AG09309 (cell line): ENCODE measurements at places on chromosomes 13 and 19.

- no peak for DNase-seq
Observed at GRCh38 chr19:47405854-47406417, 13.4 kb downstream of the MEIS3 start.

DNA sequence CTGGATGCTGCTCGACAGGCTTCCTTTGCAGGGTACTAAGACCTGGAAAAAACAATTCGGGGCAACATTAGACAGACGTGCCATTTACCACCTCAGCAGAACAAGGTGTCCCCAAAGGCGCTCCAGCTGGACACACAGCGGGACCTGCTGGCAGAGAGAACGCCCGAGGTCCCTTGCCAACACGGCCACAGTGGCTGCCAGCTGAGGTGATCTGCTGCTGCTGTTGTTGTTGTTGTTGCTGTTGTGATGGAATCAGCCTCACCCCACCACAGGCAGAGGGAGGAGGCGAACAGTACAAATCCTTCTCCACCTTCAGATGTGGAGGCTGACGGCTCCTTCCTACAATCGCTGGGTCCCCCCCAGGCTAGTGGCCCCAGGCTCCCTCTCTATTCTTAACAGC lies 25.2 kb downstream of the ANKRD27 start:
- no peak for DNase-seq

- DNase-seq, result no peak
Observed at GRCh38 chr13:85419611-85420010, 379.6 kb downstream of the SLITRK6 start.

DNA sequence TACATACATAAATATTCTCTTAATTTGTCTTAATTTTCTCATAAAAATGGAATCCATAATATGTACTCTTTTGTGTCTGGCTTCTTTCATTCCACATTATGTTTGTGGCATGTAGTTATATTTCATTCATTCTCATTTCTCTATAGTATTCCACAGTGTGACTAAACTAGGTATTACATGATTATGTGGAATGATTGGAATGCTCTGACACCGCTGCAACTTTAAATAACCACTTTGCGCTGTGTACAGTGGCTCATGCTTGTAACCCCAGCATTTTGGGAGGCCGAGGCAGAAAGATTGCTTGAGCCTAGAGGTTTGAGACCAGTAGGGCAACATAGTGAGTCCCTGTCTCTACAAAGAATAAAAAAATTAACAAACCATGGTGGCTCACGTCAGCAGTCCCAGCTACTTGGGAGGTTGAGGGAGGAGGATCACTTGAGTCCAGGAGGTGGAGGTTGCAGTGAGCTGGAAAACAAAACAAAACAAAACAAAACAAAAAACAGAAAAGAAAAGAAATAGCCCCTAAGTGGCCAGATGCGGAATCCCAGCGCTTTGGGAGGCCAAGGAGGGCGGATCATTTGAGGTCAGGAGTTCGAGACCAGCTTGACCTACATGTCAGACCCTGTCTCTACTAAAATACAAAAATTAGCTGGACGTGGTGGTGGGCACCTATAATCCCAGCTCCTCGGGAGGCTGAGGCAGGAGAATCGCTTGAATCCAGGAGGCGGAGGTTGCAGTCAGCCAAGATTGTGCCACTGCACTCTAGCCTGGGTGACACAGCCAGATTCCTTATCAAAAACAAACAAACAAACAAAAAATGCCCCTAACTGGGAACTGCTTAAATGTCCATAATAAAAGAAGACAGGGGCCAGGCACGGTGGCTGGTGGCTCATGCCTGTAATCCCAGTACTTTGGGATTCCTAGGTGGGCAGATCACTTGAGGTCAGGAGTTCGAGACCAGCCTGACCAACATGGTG lies 8.0 kb upstream of the SAE1 start:
- no peak for DNase-seq

DNA sequence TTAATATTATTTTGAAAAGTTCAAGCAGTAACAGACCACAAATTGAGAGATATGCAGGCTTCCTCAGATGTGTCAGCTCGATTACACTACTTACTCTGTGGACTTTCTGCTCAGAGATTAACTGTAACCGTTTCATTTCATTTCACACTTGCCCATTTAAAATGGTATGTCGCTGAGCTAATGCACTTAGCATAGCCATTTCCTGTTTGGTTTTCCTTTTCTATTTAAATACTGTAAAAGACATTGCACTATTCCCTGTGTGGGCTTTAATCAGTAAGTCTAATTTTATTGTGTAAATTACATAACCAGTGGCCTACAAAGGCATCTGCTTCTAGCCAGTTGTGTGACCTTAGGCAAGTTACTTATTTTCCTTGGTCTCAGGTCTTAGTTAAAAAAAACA lies 237.6 kb downstream of the LACC1 start:
- DNase-seq, result no peak

- no peak for DNase-seq
Observed at GRCh38 chr13:106163426-106163825, 372.0 kb downstream of the EFNB2 start.

GRCh38 chr13:71862459-71862943 lies 4.5 kb downstream of the DACH1 start:
- no peak for DNase-seq

DNA sequence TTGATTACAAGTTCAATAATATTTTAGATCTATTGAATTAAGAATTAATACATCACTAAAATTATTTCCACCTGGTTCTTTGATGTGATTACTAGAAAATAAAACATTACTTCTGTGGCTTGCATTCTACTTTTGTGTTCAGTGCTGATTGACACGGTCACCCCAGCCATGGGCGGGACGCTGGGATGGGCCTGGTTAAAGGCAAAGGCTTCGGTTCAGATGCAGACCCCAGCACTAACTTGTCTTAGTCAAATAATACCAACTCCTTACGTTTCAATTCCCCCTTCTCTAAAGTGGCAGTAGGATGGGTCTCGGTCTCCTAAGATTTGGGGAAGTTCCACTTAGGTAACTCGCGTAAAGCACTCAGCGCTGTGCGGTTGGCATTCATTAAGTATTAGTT lies 144.9 kb downstream of the URI1 start:
- no peak for DNase-seq

DNA sequence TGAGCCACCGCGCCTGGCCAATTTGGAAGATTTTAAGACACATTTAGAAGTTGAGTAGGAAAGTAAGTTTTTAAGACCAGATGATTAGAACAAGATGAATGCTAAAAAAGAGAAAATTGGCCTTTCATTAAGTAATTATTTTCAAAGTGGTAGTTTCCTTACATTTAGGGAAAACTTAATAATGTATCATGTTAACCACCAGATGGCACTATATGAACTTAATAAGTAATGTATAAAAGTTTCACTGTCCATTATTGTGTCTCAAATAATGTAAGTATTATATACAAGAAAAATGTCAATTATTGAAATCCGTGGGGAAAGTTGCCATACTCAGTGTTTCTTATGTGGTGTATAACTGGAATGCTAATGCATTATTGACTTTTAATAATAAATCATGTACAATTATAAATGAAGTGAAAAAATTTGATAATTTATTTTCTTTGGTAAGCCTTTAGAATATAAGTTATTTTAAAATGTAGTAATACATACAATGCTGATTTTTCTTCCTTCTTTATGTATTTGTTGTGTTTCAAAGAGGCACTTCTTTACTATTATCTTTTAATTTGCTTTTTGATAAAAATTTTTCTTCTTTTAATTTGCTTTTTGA lies 29.2 kb downstream of the COG6 start:
- no peak for DNase-seq

GRCh38 chr13:28301839-28302238 lies 163.5 kb downstream of the PAN3 start:
- DNase-seq, result no peak

DNA sequence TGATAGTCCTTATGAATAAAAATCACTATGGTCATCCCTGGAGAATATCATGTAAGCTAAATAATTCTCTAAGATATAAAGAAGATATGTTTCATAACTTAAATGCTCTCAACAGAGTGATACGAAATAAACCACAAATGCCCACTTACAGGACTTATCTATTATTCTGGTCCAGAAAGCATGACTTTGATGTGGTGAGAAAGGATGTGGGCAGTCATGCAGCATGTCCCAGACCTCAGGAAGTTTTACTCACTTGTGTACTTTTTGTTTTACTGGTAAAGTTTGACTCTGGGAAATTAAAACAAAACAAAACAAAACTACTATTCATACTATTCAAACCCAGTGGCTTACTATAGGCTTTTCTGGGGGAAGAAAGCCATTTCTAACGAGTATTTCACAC lies 483.2 kb upstream of the SLITRK6 start:
- no peak for DNase-seq

DNA sequence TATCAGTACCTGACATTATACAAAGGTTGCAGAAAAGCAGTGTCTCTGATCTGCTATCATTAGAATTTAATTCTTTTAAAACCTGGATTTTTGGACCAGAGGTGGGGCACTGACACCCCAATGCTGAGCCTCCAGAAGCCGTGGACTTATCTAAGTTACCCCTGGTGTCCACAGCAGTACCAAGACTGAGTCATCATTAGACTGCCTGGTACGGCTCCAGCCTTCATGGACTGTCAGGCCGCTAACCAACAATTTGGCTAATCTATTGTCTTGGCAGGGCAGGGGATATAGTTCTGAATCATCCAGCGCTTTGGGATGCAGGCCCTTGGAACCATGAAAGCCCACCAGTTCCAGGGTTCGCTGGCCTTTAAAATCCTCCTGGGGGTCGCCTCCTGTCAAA lies 78.3 kb downstream of the TSHZ3 start:
- DNase-seq, result peak; percentile 20

DNA sequence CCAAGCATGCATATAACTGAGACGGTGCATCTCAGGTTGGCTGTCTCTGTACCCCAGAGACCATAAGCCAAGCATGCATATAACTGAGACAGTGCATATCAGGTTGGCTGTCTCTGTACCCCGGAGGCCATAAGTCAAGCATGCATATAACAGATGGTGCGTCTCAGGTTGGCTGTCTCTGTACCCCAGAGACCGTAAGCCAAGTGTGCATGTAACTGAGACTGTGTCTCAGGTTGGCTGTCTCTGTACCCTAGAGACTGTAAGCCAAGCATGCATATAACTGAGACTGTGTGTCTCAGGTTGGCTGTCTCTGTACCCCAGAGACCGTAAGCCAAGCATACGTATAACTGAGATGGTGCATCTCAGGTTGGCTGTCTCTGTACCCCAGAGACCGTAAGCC lies 30.8 kb downstream of the NLRP4 start:
- DNase-seq, result no peak

- DNase-seq, result peak; percentile 48
Observed at GRCh38 chr19:58408152-58409009, at the start of gene ZNF584. Gene ZNF584, plus strand, starts transcription at chr19:58408649. Its CDS starts 499 bp downstream, at chr19:58409148.

DNA sequence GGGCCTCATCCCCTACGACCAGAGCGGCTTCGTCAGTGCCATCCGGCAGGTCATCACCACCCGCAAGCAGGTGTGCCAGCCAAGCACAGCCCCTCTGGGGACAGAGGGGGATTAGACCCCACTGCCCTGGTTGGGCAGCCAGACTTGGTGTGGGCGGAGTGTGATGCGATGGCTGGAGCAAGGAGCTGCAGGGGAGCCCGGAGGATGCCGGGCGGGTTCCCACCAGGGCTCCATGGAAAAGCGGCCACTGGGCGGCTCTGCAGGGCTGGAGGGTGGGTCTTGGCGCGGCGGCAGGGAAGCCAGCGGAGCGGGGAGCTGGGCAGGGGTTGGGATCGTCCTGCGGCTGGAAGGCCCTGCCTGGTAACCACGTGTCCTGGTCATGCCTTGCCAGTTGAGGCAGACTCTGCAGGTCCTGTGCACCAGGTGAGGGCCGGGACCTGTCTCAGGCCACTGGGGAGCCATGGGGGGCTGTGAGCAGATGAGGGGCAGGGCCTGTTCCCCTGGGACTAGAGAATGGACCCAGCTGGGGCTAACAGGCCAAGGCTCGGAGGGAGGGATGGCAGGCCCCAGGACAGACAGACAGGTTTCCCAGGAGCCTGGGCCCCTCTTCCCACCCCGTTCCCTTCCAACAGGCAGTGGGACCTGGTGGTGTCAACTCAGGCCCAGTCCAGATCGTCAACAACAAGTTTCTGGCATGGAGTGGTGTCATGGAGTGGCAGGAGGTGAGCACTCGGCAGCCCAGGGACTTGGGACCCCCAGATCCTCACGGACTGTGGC lies 6.3 kb downstream of the PTOV1 start:
- no peak for DNase-seq

GRCh38 chr13:21739771-21740170 lies 68.9 kb downstream of the FGF9 start:
- no peak for DNase-seq

GRCh38 chr13:60836821-60837220 lies 439.8 kb downstream of the TDRD3 start:
- DNase-seq, result no peak

GRCh38 chr13:110616103-110617101 lies 1.1 kb downstream of the NAXD start:
- DNase-seq, result no peak

DNA sequence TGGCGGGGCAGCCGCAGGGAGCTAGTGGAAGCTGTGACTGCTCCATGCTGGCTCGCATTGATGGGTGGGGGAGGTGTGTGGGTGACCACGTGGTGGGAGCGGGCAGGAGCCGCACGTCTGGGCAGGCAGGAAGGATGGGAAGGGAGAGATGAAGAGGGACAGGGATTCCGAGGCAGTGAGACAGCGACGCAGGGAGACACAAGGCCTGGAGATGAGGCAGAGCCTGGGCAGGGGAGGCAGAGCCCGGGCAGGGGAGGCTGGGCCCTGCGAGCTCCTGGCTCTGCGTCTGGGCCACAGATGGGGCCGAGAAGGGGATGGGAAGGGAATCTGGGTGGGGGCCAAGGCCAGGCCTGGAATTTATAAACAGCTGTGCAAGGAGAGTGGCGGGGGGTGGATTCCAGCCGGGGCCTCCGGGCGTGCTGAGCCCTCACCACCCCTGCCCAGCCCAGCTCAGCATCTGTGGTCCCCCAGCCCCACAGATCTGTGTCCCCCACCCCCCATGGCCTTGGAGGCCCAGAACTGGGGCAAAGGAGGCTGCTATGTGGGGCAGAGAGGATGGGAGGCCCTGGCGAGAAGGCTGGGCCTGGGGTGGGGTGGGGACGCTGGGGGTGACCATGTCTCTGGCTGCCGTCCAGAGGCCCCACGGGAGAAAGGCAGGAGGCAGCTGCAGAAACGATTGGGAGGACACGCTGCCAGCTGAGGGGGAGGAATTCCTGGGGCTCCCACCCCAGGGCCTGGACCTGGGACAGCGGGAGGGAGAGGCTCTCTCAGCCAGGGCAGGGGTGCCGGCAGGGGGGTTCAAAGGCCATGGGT lies 6.0 kb downstream of the EHD2 start:
- peak; percentile 95 for DNase-seq

- no peak for DNase-seq
Observed at GRCh38 chr13:104683789-104684188, 1617.6 kb upstream of the SLC10A2 start.

- no peak for DNase-seq
Observed at GRCh38 chr19:7366701-7367420, 18.1 kb downstream of the ARHGEF18 start.

GRCh38 chr19:46995492-46995891 lies 24.1 kb upstream of the NPAS1 start:
- DNase-seq, result no peak

- peak; percentile 10 for DNase-seq
Observed at GRCh38 chr19:21202865-21203494, 61.1 kb downstream of the ZNF431 start.

DNA sequence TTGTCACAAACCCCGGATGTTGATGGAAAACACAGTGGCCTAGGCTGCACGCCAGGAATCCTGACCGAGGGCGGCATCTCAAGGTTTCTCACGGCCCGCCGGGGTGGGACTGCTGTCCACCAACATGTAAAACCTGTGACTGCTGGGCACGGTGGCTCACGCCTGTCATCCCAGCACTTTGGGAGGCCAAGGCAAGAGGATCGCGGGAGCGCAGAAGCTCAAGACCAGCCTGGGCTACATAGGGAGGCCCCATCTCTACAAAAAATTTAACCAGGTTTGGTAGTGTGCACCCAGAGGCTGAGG lies 11.2 kb downstream of the PLIN4 start:
- no peak for DNase-seq

GRCh38 chr13:29005763-29006120 lies 185.6 kb downstream of the MTUS2 start:
- no peak for DNase-seq
